ENCODE measurements at places on chromosomes 11 and 22.

GRCh38 chr22:27845644-27846043 lies 44.1 kb upstream of the MN1 start:
- no peak for DNase-seq

GRCh38 chr11:27963370-27963769 lies 144.6 kb downstream of the KIF18A start:
- DNase-seq = no peak

DNA sequence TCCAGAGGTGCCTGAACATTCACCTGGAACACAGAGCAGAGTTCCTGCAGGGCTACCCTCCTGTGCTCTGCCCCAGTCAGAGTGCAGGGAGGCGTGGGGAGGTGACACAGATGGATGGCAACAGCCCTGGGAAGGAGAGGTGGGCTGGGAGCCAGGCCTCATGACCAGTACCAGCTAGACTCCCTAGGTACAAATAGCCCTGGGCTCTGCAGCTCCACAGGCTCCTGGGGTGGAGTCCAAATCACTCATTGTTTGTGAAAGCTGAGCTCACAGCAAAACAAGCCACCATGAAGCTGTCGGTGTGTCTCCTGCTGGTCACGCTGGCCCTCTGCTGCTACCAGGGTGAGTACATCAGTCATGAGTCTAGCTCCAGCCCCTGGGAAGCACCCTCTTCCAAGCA lies at the start of gene SCGB1D2:
SCGB1D2 (plus strand) TSS at position 219 of the 400 bp plus-strand sequence; CDS start at position 288, 69 bp downstream.
- DNase-seq = peak; percentile 99

DNA sequence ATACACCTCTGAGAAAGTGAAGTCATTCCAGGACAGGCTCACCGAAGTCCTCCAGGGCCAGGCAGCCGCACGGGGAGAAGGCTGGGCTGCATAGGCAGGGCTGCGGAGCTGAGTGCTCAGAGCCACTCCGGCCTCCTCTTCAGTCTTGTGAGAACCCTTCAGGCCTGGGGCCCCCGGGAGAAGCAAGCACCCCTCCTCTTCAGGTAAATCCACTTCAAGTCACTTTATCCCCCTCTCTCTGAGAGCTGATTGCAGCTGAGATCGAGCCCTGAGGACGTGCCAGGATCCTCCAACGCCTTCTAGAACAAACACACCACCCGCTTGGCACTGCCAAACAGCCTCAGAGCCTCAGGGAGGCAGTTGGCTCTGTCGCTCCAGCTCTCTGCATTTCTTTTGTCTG lies 1526.3 kb downstream of the BRD1 start:
- DNase-seq = no peak

DNA sequence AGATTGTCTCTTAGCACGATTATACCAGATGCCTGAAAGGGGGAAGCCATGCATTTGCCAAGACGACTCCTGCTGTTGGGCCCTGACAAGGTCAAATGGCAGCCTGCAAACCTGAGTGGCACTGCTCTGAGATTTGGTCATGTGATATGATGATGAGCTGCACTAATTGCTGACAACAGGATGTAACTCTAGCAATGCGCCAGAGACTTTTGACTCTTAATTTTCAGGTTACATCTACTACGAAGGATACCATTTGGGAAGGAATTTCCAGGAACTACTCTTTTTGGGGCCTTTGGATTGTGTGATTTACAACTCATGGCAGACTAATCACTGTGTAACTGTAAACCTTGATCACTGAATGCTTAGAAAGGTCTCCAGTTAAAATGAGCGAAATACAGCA lies 13.1 kb downstream of the TREH start:
- no peak for DNase-seq

- DNase-seq = no peak
Measured at GRCh38 chr11:28621753-28622152, 513.6 kb downstream of the METTL15 start.

GRCh38 chr11:123477205-123477907 lies 47.3 kb downstream of the GRAMD1B start:
- DNase-seq = no peak

DNA sequence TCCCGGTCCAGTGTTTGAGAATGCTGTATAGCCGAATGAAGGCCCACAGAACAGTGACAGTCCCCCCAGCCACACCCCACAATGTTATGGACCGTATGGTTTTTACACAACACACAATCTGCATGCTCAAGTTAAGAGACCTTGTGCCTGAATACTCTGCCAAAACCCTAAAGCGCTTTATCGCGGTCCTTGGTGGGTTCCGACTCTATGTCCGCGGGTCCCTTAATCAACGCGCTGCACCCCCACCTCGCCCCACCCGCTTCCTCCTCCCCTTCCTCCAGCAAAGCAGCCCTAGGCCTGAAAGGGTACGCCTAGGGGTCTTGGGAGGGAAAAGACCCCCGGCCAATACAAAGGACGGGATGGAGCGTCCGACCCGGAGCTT lies 442 bp downstream of the COPB1 start:
- DNase-seq = peak; percentile 50

- no peak for DNase-seq
Measured at GRCh38 chr11:116471608-116472256, 301.1 kb downstream of the BUD13 start.

GRCh38 chr11:13358596-13359270 lies 81.1 kb downstream of the BMAL1 start:
- DNase-seq = no peak
